Right renal pelvis (tissue), 4 donors: ENCODE measurements at places on chromosomes 5 and 9. TPM values are rescaled to one million over a fixed set of nuclear protein-coding genes. Genes with fewer than 3 reads are reported as not detected.

TRPM6 gene
- polyA plus RNA-seq, result 1.7 TPM

GADD45G gene
- polyA plus RNA-seq, result 5.4 TPM

NPDC1 gene
- 22.8 TPM for polyA plus RNA-seq

ISL1 gene
- polyA plus RNA-seq, result not detected
